ENCODE measurements at places on chromosomes 3 and 15. TPM values are rescaled to one million over a fixed set of nuclear protein-coding genes. Genes with fewer than 3 reads are reported as not detected.

- peaks cover 44% of the 10 kb centered on the region for H3K36me3 ChIP-seq
- H3K4me1 ChIP-seq: peaks cover 6% of the 10 kb centered on the region
- H3K4me3 ChIP-seq: no peak overlapping the region
- no peaks in the 10 kb centered on the region for H3K27me3 ChIP-seq
- H3K27ac ChIP-seq: no peak overlapping the region
These were observed 57.9 kb downstream of the RASA2 start for GRCh38 chr3:141544697-141545096.

GRCh38 chr15:41506796-41507341 lies 6.8 kb downstream of the LTK start:
- H3K36me3 ChIP-seq: no peaks in the 10 kb centered on the region
- no peak for DNase-seq
- H3K27me3 ChIP-seq: peaks cover 30% of the 10 kb centered on the region
- H3K27ac ChIP-seq: no peak overlapping the region

DNA sequence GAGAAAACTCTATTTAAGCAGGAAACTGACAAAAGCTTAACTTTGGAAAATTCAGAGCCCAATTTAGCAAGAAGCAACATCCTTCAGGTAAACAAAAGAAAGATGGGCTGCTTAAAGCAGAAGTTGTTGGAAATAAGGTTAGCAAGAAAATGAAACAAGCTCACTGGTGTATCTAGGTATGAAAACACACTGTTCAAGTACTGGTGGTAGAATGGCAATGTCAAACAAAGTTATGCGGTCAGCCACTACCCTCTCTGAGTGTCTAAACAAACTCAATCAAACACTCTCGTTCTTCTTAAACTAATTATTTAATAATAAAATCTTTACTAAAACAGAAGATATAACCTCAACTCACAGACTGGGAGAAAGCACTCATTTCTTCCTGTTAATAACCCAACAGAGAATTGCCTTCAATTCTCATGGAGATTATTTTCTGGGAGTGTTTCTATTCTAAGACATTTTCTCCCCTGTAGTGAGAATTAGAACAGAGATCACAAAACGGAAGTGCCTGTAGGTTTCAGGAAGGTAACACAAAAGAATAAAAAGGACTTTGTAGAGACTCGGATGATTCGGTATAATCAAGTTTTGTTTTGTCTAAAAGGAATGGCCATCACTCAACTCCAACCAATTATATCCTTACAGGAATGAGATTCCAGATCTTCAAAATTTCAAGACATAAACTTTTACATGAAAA lies 28.9 kb downstream of the PRICKLE2 start:
- no peak for DNase-seq
- no peak overlapping the region for H3K4me3 ChIP-seq
- peaks cover 20% of the 10 kb centered on the region for H3K36me3 ChIP-seq
- no peaks in the 10 kb centered on the region for H3K27me3 ChIP-seq
- H3K4me1 ChIP-seq: peaks cover 41% of the 10 kb centered on the region

- H3K27ac ChIP-seq: no peak overlapping the region
- no peak overlapping the region for H3K4me3 ChIP-seq
- no peak for DNase-seq
- no peaks in the 10 kb centered on the region for H3K36me3 ChIP-seq
- H3K4me1 ChIP-seq: peaks cover 28% of the 10 kb centered on the region
These were observed 2.6 kb downstream of the CILP start for GRCh38 chr15:65208647-65209046.

DNA sequence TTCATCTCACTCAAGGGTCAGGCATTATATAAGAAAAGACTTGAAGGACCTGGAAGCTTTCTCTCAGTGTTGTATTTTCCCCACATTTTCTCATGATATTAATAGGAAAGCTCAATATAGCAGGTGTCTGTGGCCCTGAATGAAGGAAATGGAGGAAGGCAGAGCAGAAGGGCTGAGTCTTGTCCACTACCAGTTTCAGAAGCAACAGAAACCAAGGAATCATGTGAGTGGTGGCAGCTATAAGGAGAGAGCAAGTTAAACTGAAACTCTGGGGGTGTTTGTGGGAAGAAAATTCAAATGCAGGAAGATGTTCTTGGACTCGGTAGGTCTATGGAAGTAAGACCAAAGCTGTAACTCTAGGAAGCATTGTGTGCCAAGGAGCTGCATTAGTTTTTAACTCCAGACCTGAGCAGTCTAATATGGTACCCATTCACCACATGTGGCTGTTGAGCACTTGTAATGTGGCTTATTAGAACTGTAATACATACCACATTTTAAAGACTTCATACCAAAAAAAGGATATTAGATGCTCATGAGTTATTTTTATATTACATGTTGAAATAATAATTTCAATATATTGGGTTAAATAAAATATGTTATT lies 278.8 kb upstream of the GADL1 start:
- DNase-seq: no peak
- H3K4me1 ChIP-seq: peaks cover 45% of the 10 kb centered on the region
- no peaks in the 10 kb centered on the region for H3K27me3 ChIP-seq

DNA sequence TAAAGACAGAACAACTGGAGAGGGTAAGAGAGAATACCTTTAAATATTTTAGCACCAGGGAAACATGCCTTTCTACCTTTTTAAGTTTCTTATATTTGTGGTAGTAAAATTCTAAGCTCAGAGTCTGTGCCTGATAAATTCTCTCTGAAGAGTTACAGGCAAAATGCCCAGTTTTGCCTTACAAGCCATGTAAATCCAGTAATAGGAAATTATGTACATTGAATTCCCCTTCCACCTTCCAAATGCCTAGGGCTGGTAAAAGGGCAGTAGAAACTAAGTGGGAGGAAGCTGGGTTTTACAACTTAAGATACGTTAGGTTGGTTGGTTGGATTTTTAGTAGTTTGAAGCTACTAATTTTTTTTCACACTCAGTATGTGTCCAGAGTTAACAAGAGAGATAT lies 43.1 kb upstream of the TP63 start:
- no peak for DNase-seq
- H3K36me3 ChIP-seq: peaks cover 5% of the 10 kb centered on the region
- peaks cover 2% of the 10 kb centered on the region for H3K27me3 ChIP-seq
- peaks cover 16% of the 10 kb centered on the region for H3K4me1 ChIP-seq
- peak overlapping the region; percentile 34 for H3K27ac ChIP-seq
- no peak overlapping the region for H3K4me3 ChIP-seq

- DNase-seq: no peak
- peaks cover 13% of the 10 kb centered on the region for H3K4me1 ChIP-seq
- no peaks in the 10 kb centered on the region for H3K27me3 ChIP-seq
- peaks cover 12% of the 10 kb centered on the region for H3K36me3 ChIP-seq
- no peak overlapping the region for H3K4me3 ChIP-seq
These were observed 28.5 kb downstream of the ST3GAL6 start for GRCh38 chr3:98791341-98792325.

GRCh38 chr3:14261229-14261628 lies 82.6 kb downstream of the LSM3 start:
- H3K4me3 ChIP-seq: no peak overlapping the region
- no peaks in the 10 kb centered on the region for H3K36me3 ChIP-seq
- DNase-seq: no peak
- peaks cover 7% of the 10 kb centered on the region for H3K27me3 ChIP-seq
- no peak overlapping the region for H3K27ac ChIP-seq
- H3K4me1 ChIP-seq: peaks cover 7% of the 10 kb centered on the region

GRCh38 chr15:73021139-73021621 lies 31.1 kb upstream of the NEO1 start:
- peaks cover 30% of the 10 kb centered on the region for H3K27me3 ChIP-seq
- H3K4me1 ChIP-seq: peaks cover 8% of the 10 kb centered on the region
- no peaks in the 10 kb centered on the region for H3K36me3 ChIP-seq
- no peak overlapping the region for H3K4me3 ChIP-seq
- DNase-seq: no peak

- H3K27me3 ChIP-seq: peaks cover 3% of the 10 kb centered on the region
- H3K4me1 ChIP-seq: no peaks in the 10 kb centered on the region
- H3K27ac ChIP-seq: no peak overlapping the region
- DNase-seq: no peak
These were observed 707.9 kb upstream of the UBE2E2 start for GRCh38 chr3:22495241-22495640.

DNA sequence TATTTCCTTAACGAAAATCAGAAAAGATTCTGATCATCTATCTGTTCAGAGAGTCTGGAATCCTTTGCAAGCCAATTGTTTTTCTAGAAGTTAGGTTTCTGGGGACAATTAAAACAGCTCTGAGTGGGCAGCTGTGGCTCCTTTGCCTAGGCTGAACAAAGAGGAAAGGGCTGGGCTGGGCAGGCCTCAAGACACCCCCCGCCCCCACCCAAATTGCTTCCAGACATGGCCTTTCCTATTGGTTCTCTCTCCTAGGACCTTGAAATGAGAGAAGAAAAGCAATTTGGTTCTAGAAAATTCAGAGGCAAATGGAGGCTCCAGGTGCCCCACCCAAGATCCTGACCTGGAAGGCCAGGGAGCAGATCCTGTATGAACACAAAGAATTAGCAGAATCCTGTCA lies 2.3 kb upstream of the ADPGK start:
- H3K4me1 ChIP-seq: peaks cover 55% of the 10 kb centered on the region
- no peak overlapping the region for H3K4me3 ChIP-seq
- no peak overlapping the region for H3K27ac ChIP-seq
- peaks cover 2% of the 10 kb centered on the region for H3K36me3 ChIP-seq
- no peaks in the 10 kb centered on the region for H3K27me3 ChIP-seq
- DNase-seq: no peak

DNA sequence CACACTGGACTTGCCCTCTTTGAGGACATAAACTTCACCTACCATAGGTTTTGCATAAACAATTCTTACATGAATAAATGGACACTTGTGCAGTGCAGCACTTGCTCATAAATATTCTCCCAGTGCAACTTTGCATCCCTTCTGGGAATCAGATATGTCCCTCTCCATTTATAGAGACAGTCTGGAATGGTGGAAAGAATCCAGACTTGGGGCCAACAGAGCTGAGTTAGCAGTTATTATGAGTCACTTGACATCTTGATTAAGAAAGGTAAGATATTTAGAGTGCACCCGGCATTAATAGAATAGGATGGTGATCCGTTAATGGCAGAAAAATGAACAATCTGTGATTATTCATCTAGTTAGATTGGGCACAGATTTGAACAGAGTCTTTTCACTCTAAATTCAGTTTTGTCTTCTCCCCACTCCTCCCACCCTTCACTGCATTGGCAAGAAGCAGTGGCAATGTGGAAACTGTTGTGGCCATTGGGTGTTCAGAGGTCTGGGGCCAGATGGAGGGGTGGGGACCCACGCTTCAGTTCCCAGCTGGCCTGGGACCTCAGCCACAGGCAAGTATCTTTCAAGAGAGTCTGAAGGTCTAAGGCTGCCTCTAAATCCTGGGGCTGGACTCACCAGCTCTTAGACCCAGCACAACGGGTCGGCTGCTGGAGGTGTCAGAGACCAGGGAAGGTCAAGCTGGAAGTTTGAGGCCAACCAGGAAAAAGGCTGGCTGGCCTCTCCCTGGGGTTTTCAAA lies 58.9 kb upstream of the KY start:
- no peak overlapping the region for H3K27ac ChIP-seq
- no peaks in the 10 kb centered on the region for H3K27me3 ChIP-seq
- no peak overlapping the region for H3K4me3 ChIP-seq
- H3K4me1 ChIP-seq: peaks cover 29% of the 10 kb centered on the region
- H3K36me3 ChIP-seq: no peaks in the 10 kb centered on the region

GRCh38 chr15:33837294-33837693 lies 131.0 kb upstream of the CHRM5 start:
- no peak overlapping the region for H3K4me3 ChIP-seq
- no peak overlapping the region for H3K27ac ChIP-seq
- peaks cover 4% of the 10 kb centered on the region for H3K36me3 ChIP-seq
- H3K4me1 ChIP-seq: no peaks in the 10 kb centered on the region
- no peaks in the 10 kb centered on the region for H3K27me3 ChIP-seq

GRCh38 chr3:183548262-183548769 lies 7.2 kb downstream of the KLHL6 start:
- no peaks in the 10 kb centered on the region for H3K27me3 ChIP-seq
- H3K36me3 ChIP-seq: no peaks in the 10 kb centered on the region
- peak overlapping the region; percentile 94 for H3K27ac ChIP-seq
- H3K4me1 ChIP-seq: peaks cover 29% of the 10 kb centered on the region

GRCh38 chr3:41324156-41324475 lies 124.8 kb downstream of the CTNNB1 start:
- H3K27me3 ChIP-seq: no peaks in the 10 kb centered on the region
- H3K4me1 ChIP-seq: peaks cover 17% of the 10 kb centered on the region
- DNase-seq: no peak
- no peak overlapping the region for H3K27ac ChIP-seq

DNA sequence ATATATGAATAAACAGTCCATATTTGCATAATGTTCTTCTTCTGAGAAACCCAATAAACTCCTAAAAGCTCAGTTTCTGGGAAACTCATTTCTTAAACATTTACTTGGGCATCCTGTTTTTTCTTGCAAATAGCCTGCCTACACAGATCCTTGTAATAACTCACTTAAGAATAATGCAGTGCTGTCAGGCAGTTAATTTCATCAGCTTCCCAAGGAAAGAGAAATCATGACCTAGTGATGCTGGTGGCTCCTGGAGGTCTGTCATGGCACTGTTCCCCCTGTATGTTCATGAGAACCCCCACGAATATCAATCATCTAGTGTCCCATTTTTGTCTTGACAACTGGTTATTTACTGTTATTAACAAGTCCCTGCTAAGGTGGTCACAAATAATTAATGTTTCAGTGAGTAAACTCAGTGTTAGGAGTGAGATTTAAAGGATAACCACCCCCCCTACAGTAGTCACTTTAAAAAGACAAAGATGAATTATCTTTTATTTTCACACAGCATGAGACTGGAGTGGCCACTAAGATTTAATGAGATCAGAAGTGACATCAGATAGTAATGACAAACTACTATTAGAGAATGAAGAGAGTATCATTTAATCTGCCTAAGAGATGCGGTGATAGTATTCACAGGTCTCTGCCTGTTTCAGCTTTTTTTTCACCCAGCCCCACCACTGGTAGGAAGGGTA lies 279.5 kb upstream of the NECTIN3 start:
- H3K27ac ChIP-seq: peak overlapping the region; percentile 24
- H3K4me1 ChIP-seq: peaks cover 28% of the 10 kb centered on the region
- peaks cover 2% of the 10 kb centered on the region for H3K36me3 ChIP-seq
- no peaks in the 10 kb centered on the region for H3K27me3 ChIP-seq
- DNase-seq: no peak
- H3K4me3 ChIP-seq: no peak overlapping the region

- no peaks in the 10 kb centered on the region for H3K27me3 ChIP-seq
- H3K4me3 ChIP-seq: no peak overlapping the region
- H3K4me1 ChIP-seq: peaks cover 46% of the 10 kb centered on the region
- no peaks in the 10 kb centered on the region for H3K36me3 ChIP-seq
- DNase-seq: no peak
These were observed 9.4 kb upstream of the ANPEP start for GRCh38 chr15:89823836-89824606.

GRCh38 chr3:23041918-23042696 lies 161.0 kb upstream of the UBE2E2 start:
- no peak overlapping the region for H3K4me3 ChIP-seq
- H3K36me3 ChIP-seq: peaks cover 12% of the 10 kb centered on the region
- peaks cover 43% of the 10 kb centered on the region for H3K4me1 ChIP-seq
- H3K27ac ChIP-seq: no peak overlapping the region

Gene CYP1A1
- total RNA-seq: 0.27 TPM

Gene CFAP100
- total RNA-seq: not detected

Gene KNG1
- total RNA-seq: not detected

Gene HHLA2
- total RNA-seq: not detected

Gene MESP2
- total RNA-seq: 0.36 TPM

Gene REC114
- not detected for total RNA-seq

Gene FANCD2OS
- not detected for total RNA-seq

Gene KY
- total RNA-seq: 0.18 TPM

Gene UROC1
- 0.15 TPM for total RNA-seq

Gene ERICH6
- total RNA-seq: not detected

Gene TRIM71
- 0.05 TPM for total RNA-seq

Gene VGLL3
- total RNA-seq: 170 TPM

Gene ACTC1
- total RNA-seq: 7.1 TPM

Gene KCNH8
- not detected for total RNA-seq

Gene SEMA5B
- total RNA-seq: 68.4 TPM

Gene IL5RA
- not detected for total RNA-seq

Gene CACNA1D
- total RNA-seq: 0.95 TPM

Gene HTR3E
- total RNA-seq: not detected

Gene PLSCR5
- total RNA-seq: not detected

Gene LRRIQ4
- total RNA-seq: not detected

Gene STARD5
- 5.3 TPM for total RNA-seq

Gene GCNT3
- total RNA-seq: 0.70 TPM
